HTR-8/SVneo (cell line): ENCODE measurements at places on chromosomes 5 and 9.

GRCh38 chr5:33297760-33298216, 143.0 kb upstream of the TARS1 start:
- no peak for DNase-seq

GRCh38 chr5:139410121-139410992, 6.5 kb upstream of the SPATA24 start:
- DNase-seq: no peak

- peak; percentile 20 for DNase-seq
Observed at GRCh38 chr9:98861781-98862504, 54.5 kb downstream of the GALNT12 start.

DNA sequence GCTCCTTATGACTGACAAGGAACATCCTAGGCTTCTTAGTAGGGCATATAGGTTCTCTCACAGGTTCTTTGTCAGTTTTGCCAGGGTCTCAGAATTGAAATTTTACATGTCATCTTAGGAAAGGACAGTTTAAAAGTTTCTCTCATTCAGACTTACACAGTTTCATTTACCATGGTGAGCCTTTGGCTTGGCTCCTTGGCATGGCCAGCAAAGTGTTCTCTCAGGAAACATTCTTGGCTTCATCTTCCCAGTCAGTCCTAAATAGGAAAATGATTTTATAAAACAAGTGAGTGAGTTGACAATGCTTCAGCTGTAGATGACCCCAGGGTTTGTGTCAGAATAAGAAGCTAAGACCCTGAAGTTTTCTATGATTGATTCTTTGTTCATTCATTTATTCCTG, 191.6 kb downstream of the PCSK5 start:
- DNase-seq: no peak

DNA sequence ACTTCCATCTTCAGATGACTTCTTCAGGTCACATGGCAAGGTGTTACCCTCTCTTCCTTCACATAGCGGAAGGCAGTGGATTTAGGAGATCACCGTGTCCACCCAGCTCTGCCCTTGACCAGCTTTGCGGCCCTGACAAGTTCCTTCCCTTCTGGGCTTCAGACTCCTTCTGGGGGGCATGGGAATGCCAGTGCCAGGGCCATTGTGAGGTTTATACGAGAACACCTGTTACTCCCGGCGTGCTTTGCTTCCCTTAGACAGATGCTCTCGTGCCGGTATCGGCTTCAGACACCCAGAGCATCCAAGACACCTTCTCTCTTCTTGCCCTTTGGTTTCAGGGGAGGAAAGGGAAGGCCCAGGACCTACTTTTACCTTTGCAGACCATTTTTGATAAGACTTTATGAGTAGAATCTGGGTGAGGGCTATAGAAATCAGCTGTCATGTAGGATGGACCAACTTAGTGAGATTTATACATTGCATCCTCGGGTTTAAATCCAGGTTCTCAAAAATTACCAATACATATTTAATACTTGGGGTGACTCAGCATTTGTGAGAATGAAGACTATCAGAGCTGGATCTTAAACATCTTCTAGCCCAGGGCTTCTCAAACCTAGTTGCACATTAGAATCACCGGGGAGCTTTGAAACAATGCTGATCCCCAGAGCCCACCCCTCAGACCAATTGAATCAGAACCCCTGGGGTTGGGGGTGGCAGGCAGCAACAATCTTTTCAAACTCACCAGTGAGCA, 138.2 kb downstream of the MVB12B start:
- DNase-seq: no peak

GRCh38 chr9:5393497-5393896, 44.2 kb downstream of the PLGRKT start:
- no peak for DNase-seq

DNA sequence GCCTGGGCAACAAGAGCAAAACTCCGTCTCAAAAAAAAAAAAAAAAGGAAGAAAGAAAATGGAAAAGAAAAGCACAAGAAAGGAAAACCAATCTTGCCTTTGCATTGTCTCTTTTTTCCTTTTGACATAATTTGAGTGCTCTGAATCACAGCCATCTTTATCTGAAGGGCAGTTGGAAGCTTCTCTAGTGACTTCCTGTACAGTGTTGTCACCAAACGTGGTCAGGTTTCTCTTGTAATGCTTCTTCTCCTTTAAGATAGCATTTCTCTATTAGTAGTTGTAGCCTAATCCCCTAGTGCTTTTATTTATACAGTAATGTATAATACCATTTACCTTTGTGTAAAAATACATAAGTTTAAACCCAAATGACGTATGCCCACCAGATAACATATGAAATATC, 18.1 kb downstream of the PRKACG start:
- DNase-seq: no peak

DNA sequence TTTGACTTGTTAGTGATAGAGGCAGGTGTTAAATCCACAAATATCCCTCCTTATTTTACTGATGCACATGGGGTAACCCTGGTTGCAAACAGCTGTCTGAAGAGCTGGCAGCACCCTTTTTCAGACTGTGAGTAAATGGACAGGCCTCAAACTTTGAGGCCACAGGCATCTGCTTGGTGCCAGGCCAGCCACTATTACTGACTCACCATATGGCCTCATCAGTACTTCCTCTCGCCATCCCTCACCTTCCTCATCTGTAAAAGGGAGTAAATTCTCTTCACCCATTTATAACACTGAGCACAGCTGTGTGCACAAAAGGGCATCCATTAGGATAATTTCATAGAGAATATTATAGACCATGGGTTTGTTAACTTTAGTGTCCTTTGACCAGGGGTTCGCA, 11.9 kb upstream of the TNIP1 start:
- DNase-seq: no peak

- peak; percentile 20 for DNase-seq
Observed at GRCh38 chr5:144072518-144072927, 97.9 kb downstream of the YIPF5 start.
